Activated gamma-delta T cell treated with Interleukin-2 at 50 U/mL for 16 hours (primary cell): ENCODE measurements at places on chromosomes 3 and 15.

- DNase-seq = no peak
Measured at GRCh38 chr3:76679541-76679940, 360.4 kb upstream of the ROBO2 start.

DNA sequence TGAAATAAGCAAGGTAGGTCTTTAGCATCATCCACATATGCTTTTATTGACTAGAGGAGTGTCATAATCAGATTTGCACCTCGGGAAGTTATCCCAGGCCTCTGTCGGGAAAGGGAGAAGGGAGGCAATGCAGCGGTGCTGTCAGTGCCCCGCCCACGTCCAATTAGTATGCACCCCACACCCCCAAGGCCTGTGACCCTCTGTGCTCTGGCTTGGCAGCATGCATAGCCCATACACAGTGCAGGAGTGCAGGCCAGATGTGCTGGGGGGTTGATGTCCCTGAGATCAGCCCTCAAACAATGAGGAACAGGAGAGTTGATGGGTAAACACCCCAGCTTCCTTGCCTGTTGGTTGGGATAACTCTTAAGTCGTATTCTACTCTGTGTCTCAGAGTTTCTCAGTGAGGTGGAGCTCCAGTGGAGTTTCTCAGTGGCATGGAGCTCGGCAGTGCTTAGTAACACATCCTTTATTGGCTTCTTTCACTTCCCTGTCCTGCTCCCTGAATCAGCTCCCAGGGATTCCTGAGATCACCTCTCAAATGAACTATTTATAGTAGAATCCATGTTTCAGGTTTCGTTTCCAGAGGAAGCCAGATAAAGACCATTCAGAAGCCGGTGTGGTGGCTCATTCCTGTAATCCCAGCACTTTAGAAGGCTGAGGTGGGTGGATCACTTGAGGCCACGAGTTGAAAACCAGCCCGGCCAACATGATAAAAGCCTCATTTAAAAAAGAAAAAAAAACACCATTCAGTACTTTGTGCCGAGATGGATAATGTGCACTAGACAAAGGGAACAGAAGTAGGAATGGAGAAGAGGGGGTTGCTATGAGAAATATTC is 26.7 kb upstream of the NDUFB4 start:
- DNase-seq = no peak

DNA sequence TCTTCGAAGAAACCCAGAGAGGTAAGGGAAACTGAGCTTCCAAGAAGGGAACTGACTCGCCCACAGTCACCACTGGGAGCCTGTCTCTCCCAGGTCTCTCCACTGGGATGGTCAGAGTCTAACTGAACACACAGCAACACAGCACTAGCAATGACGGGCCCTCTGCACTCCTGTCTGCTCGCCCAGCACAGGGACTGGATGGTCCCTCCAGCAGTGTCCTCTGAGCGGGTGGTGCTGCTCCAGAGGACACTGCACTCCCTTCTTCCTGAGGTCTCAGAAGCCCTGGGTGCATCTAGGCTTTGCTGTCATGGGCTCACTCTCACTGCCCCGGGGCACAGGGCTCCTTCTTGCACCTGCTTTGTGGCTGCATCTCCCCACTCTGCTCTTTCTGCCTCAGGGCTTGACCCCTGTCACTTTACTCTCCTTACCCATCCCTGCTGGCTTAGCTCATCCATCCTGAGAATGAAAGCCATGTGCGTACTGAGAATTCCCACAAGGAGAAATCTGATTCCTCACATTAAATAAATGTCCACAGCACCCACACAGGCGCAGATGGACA is 356.6 kb downstream of the GABRG3 start:
- no peak for DNase-seq

DNA sequence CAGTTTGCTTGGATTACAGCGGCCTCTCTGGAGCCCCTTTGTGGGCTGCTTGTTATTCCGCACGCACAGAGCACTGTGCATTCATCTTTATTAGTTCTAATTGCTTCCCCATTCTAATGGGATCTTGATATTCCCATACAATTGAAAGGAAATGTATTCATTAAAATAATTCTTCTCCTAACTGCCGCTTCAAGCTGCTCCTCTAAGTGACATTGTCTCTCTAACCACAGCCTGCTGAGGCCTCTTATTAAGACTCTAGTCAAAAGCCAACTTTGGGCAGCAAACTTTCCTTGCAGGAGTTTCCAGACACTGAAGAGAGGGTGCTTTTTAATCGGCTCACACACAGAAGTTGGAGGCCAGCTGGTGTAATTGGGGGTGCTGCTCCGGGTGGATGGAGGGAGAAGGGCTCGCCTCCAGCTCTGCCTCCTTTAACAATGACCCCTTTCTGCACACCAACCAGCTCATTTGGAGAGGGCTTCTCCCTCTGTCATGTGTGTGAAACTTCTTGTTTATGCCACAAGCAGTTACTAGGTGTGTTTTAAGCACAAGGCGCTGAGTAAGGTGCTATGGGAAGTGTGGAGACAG is 5.6 kb upstream of the MAGEF1 start:
- no peak for DNase-seq

GRCh38 chr3:70702132-70702531 is 389.7 kb upstream of the MDFIC2 start:
- no peak for DNase-seq

- no peak for DNase-seq
Measured at GRCh38 chr15:38975282-38975990, 410.8 kb upstream of the RASGRP1 start.

DNA sequence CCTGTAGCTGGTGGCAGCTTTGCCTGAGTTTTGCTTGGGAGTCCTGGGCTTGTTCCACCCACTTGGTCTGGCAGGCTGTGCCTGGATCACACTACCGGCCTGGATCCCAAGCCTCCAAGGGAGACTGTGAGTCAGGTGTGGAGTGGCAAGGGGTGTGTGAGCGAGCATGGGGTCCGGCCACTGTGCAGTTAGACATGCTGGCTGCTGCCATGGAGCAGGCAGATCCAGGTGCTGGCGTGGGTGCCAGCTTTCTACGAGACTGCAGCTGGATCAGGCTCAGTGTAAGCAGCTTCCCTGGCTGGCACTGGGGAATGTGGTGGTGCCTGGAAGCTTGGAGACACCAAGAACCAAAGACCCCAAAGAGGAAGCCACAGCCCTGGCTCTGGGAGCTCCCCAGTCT is 102.0 kb upstream of the BNIP2 start:
- no peak for DNase-seq

DNA sequence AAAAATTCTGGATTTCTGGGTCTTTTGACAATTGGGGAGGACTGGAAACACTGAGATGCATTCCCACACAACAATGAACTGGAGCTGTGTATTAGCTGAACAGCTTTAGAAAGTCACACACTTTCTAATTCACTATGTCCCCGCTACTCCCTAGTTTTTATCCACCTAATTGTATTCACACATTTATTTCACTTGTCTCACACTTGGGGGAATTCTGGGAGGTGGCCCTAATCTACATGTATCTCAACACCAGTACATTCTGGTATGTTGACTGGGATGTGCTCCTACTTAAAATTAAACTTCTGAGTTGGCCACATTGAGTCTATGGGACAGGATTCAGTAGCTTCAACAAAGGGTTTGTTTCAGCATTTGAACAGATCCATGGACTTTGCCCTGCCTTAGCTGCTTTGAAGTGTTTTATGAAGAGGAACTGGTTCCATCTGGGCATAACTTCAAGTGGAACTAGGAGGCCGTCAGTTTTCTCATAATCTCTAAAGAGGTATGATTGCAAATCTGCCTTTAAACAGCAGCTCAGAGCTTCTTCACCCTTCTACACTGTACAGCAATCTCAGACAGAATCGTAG is 106.5 kb upstream of the CMC1 start:
- DNase-seq = no peak

DNA sequence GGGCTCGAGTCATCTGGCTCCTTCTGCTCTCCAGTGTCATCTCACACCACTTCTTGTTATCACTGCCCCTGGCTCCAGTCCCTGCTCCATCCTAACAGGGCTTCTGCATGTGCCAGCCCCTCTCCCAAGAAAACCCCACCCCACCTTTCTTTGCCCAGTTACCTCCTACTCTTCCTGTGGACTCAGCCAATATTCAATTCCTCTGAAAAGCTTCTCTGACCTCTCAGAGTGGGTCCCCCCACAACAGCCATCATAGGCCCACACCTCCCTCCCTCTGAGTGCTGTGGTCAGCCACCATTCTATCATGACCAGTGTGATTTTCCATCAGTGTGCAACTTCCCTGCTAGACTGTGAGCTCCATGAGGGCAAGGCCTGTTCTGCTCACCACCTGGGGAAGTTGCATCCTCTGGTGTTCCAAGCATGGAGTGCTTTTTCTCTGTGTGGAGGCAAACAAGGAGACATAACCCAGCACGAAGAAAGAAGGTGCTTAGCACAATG is 71.6 kb downstream of the ADCY5 start:
- no peak for DNase-seq

DNA sequence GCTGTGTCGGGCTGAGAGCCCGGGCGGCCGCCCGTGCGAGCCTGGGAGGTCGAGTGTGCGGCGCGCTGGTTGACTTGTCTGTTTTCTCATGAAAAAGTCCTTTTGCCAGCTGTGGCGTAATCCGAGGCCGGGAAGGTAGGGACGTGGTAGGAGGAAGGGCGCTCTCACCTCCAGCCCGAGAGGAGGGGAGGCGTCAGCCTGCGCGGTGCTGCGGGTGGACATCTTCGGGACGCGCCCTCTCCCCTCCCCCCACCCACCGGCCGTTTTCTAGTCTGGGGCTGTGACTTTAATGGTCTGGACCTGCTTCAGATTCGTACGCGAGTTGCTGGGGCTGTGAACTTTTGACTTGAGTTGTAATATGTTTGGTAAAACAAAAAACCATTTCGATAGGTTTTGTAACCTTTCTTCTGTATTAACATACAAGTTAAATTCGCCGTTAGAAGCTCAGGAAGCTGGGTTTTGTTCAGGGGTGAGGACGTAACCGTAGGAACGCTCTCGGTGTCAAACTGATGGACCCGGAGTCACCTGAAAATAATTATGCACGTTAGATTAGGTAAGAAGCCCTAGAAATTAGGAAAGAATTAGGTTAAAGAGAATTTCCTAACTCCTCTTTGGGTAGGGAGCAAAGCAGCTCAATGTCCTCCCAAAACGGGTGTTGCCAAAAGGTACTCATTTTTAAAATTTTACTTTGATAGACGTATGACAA is 762 bp downstream of the NCK1 start:
- DNase-seq = peak; percentile 29

- DNase-seq = no peak
Measured at GRCh38 chr15:69807721-69808120, 290.0 kb downstream of the TLE3 start.

GRCh38 chr15:79193103-79193502 is 89.4 kb upstream of the ANKRD34C start:
- DNase-seq = no peak

DNA sequence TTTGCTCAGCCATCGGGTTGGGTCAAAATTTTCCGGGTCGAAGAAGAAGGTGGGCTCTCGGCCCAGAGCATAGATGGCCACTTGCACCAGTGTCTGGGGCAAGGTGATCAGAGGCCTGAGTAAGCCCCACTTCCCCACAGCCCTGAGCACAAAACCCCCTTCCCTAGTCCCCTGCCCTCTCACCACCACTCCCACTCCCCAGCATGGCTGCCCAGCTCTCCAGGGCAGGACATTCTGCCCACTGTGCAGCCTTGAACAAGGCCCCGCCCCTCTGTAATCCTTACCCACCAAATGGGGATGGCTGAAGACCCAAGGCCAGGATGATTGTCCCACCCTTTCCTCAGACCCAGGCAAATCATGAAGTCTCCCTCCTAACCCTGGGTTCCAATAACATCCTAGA is 28.8 kb downstream of the CYP11A1 start:
- no peak for DNase-seq

DNA sequence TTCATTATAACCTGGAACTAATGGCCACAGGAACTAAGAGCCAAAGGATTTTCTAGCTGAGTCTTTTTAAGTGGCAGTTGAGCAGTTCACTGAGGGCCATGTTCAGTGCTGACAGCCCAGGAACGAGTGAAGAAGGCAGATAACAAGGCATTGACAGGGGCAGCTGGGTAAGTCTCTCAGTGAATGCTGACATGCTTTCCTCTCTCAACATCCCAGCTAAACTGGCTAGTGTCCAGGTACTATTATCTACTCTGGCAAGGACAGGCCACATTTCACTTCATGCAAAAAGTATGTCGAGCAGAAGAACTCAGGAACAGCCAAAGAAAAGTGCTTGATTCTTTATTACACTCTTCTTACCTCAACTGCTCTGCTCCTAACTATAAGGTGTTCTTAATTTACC is 515.9 kb downstream of the NLGN1 start:
- no peak for DNase-seq

- no peak for DNase-seq
Measured at GRCh38 chr3:188469228-188469885, 315.4 kb downstream of the LPP start.

DNA sequence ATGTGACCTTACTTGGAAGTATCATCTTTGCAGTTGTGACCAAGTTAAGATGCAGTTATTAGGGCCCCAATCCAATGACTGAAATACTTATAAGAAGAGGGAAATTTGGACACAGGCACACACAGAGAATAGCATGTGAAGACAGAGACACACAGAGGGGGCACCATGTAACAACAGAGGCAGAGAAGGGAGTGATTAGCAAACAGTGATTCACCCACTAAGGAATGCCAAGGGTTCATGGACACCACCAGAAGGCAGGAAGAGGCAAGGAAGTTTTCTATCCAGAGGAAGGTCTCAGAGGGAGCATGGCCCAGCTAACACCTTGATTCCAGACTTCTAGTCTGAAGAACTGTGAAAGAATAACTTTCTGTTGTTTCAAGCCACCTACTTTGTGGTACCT is 25.0 kb downstream of the SIDT1 start:
- no peak for DNase-seq

DNA sequence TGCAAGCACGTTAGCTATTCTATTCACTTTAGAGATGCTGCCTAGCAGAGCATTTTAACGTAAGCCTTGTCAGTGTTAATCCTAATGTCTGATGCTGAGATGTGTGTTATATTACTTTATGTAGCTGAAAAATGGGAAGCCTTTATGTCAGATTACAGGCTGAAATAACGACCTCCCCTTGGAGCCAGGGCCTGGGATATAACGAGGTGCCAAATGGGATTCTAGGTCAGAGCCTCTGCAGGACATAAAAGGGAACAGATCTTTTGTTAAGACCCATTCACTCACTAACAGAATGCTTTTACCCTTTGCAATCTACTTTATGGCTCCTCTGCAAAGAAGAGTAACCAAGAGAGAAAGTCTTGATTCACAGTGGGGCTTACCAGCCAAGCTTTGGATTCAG is 815.5 kb upstream of the CFAP20DC start:
- no peak for DNase-seq

GRCh38 chr3:185733980-185734724 is 90.7 kb downstream of the IGF2BP2 start:
- DNase-seq = no peak

- no peak for DNase-seq
Measured at GRCh38 chr3:177890359-177890683, 645.9 kb upstream of the KCNMB2 start.

- peak; percentile 48 for DNase-seq
Measured at GRCh38 chr3:196569003-196569516, 600 bp downstream of the FBXO45 start.

DNA sequence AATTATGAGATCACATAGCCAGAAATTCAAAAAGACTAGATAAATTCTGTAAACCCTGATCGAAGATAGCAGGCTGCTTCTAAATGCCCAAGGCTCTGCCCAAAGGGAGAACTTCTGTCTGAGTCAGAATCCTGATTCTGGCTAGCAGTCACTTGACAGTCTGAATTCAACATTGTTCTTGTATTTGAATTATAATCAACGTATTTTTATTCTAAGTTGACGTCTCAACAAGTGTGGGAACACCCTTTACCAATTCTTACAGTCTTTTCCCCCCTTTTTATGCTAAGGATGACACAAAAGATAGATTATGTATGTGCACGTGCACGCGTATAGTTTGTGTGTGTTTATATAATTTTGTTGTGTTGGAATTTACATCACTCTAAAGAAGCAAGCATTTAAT is 552.8 kb downstream of the NAALADL2 start:
- no peak for DNase-seq

GRCh38 chr15:56871185-56871584 is 47.3 kb upstream of the TCF12 start:
- no peak for DNase-seq
